ENCODE measurements at places on chromosomes 5 and 9. TPM values are rescaled to one million over a fixed set of nuclear protein-coding genes. Genes with fewer than 3 reads are reported as not detected.

The PTGDS gene
- polyA plus RNA-seq = not detected

The SLC1A3 gene
- polyA plus RNA-seq = not detected

The CD180 gene
- polyA plus RNA-seq = 99.1 TPM

The LCP2 gene
- 31.6 TPM for polyA plus RNA-seq

The FOXD4L6 gene
- not detected for polyA plus RNA-seq

The ZNF608 gene
- 6.4 TPM for polyA plus RNA-seq

The MEGF10 gene
- not detected for polyA plus RNA-seq

The ZNF618 gene
- 2.2 TPM for polyA plus RNA-seq

The GLRA1 gene
- polyA plus RNA-seq = not detected

The BSPRY gene
- 1.3 TPM for polyA plus RNA-seq

The JAKMIP2 gene
- polyA plus RNA-seq = 0.14 TPM

All from IgD-negative memory B cell (primary cell).